ENCODE measurements at places on chromosomes 6 and 20. TPM values are rescaled to one million over a fixed set of nuclear protein-coding genes. Genes with fewer than 3 reads are reported as not detected.

DNA sequence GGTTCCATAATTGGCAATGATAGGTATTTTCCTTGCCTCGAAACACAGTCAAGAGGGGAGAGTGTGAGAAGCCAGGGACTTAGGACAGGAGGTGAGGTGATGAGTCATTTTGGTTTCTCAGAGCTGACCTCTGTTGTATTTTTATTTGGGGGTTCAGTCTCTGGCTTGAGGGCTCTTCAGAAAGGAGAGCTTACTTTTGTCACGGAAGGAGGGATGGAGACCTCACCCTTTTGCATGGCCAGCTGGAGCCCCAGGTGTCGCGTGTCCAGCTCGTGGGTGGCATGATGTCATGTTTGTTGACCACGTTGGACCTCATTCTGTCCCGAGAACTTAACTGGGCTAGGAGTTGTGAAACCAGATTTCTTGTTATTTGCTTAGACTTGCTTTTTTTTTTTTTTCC is 293.9 kb downstream of the QKI start:
- no peak overlapping the region for H3K4me3 ChIP-seq
- H3K4me1 ChIP-seq = no peaks in the 10 kb centered on the region
- DNase-seq = no peak
- no peaks in the 10 kb centered on the region for H3K27me3 ChIP-seq
- no peaks in the 10 kb centered on the region for H3K36me3 ChIP-seq

DNA sequence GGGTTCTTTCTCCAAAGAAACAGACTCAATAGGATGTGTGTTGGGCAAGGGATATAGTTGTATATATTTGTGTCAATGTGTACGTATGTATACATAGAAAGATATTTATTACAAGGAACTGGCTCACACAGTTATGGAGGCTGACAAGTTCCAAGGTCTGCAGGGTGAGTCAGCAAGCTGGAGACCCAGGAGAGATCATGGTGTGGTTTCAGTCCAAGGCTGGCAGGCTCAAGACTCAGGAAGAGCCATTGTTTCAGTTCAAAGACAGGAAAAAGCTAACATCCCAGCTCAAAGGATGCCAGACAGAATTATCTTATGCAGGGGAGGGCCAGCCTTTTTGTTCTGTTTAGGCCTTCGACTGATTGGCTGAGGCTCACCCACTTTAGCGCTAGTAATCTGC is 89.9 kb upstream of the RALGAPA2 start:
- H3K4me3 ChIP-seq = no peak overlapping the region
- H3K4me1 ChIP-seq = no peaks in the 10 kb centered on the region
- H3K36me3 ChIP-seq = no peaks in the 10 kb centered on the region

GRCh38 chr6:170088582-170088955 is 202.3 kb downstream of the DLL1 start:
- H3K4me1 ChIP-seq = no peaks in the 10 kb centered on the region
- no peak for DNase-seq
- no peaks in the 10 kb centered on the region for H3K27me3 ChIP-seq
- no peaks in the 10 kb centered on the region for H3K36me3 ChIP-seq
- H3K4me3 ChIP-seq = no peak overlapping the region

DNA sequence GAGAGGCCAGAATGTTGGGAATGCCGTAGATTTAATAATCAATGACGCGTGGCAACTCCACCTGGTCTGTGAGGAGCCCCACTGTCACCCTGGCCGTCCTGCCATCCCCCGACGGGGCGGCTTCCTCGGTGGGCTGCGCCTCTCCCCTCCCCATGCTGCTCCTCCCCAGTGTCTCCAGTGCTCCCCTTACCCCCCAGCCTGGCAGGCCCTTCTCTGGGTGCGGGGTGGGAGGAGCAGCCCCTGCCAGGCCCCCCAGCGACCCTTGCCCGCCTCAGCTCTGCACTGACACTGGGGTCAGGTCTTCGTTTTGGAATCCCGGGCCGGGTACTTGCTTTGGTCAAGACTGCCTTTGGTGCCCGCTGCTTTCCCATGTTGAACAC is 82.3 kb upstream of the FRMD1 start:
- no peaks in the 10 kb centered on the region for H3K36me3 ChIP-seq
- H3K27me3 ChIP-seq = no peaks in the 10 kb centered on the region
- peaks cover 44% of the 10 kb centered on the region for H3K4me1 ChIP-seq
- no peak overlapping the region for H3K4me3 ChIP-seq
- no peak for DNase-seq
- no peak overlapping the region for H3K27ac ChIP-seq

DNA sequence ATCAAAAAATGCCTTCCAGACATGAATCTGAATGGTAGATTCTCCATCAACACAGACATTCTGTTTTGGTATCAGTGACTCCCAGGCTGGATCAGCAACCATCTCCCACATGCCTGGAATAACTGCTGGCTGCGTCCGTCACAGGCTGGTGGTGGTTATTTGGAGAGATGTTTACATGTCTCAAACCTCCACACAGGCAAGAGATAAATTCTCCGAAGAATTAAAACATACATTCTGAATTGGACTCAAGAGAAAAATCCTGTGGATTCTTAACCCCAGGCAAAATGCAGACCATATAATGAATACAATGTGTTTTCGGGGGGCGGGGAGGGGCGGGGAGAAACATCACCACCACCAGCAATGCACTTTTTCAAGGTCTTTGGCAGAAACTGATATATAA is 108.2 kb downstream of the THBS2 start:
- no peak for DNase-seq
- H3K4me3 ChIP-seq = no peak overlapping the region
- H3K27ac ChIP-seq = peak overlapping the region; percentile 77
- no peaks in the 10 kb centered on the region for H3K4me1 ChIP-seq
- H3K36me3 ChIP-seq = no peaks in the 10 kb centered on the region

DNA sequence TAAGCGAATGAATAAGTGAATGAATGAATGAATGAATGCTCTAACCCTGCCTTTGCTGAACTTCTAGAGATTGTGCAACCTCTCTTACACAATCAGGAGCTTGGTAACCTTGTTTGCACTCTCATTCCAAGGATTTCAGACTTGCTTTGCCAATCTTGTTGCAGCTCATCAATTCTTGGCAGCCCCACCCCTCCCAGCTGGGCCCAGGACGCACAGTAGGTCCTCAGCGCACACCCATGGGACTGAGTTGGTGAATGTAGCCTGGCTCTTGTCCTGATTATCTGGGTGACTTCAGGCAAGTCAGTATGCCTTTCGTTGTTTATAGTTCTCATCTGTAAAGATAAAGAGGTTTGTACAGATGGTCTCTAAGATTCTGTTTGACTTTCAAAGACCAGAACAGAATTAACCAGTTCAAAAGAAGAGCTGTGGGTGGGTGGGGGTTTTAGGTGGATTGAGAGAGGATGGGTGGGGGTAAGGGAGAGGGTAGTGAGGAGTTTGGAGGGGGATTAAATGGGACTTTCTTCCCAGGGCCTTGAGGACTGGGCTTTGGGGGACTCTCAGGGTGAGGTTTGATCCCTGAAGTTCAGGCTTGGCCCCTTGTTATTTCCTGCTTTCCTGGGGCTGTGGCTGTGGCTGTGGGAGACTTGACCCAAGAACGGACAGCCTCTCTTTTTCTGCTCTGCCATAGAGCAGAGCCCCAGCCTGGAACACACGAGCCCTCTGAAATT is 33.2 kb downstream of the VEGFA start:
- DNase-seq = no peak
- H3K36me3 ChIP-seq = no peaks in the 10 kb centered on the region
- peak overlapping the region; percentile 94 for H3K27ac ChIP-seq
- no peaks in the 10 kb centered on the region for H3K27me3 ChIP-seq
- no peak overlapping the region for H3K4me3 ChIP-seq
- peaks cover 80% of the 10 kb centered on the region for H3K4me1 ChIP-seq

GRCh38 chr6:146909376-146909775 is 294.8 kb upstream of the STXBP5 start:
- DNase-seq = no peak
- peaks cover 24% of the 10 kb centered on the region for H3K4me1 ChIP-seq
- H3K27me3 ChIP-seq = no peaks in the 10 kb centered on the region
- no peak overlapping the region for H3K27ac ChIP-seq

GRCh38 chr6:14178083-14178445 is 60.5 kb downstream of the CD83 start:
- no peaks in the 10 kb centered on the region for H3K36me3 ChIP-seq
- no peak overlapping the region for H3K27ac ChIP-seq
- H3K4me1 ChIP-seq = no peaks in the 10 kb centered on the region
- H3K27me3 ChIP-seq = no peaks in the 10 kb centered on the region
- no peak for DNase-seq

GRCh38 chr6:132736239-132736638 is 21.5 kb downstream of the VNN2 start:
- H3K36me3 ChIP-seq = no peaks in the 10 kb centered on the region
- H3K27me3 ChIP-seq = no peaks in the 10 kb centered on the region
- H3K4me3 ChIP-seq = no peak overlapping the region
- DNase-seq = no peak
- H3K4me1 ChIP-seq = peaks cover 8% of the 10 kb centered on the region
- H3K27ac ChIP-seq = peak overlapping the region; percentile 77

GRCh38 chr6:80454661-80455365 is 348.3 kb downstream of the BCKDHB start:
- H3K27me3 ChIP-seq = no peaks in the 10 kb centered on the region
- DNase-seq = no peak
- no peaks in the 10 kb centered on the region for H3K36me3 ChIP-seq
- peaks cover 7% of the 10 kb centered on the region for H3K4me1 ChIP-seq
- no peak overlapping the region for H3K4me3 ChIP-seq

DNA sequence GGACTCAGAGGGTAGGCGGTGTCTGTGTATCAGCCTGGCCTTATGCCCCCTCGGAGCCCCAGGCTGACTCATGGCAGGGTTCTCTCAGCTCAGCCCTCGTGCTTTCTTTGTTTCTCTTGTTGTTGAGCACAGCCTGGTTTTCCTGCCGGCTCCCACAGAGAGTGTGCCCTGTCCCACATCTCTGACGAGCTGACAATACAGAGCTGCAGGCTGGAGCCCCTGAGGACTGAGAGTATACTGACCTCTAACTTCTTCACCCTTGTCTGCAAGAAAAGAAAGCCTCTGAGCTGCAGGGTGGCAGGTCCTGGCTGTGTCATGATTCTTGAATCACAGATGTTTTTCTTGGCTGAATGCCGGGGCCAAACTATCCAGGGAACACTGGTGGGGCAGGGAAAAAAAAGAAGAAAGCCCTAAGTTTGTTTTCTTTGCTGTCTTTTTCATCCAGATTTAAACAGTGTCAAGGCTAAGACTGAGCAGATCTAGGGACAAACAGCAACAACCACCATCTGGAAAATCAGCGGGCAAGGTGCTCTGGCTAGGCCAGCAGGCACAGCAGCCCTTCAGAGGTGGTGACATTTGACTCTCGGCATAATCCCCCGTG is 63.3 kb upstream of the ZNF133 start:
- H3K4me3 ChIP-seq = no peak overlapping the region
- no peaks in the 10 kb centered on the region for H3K36me3 ChIP-seq
- DNase-seq = peak; percentile 61
- no peaks in the 10 kb centered on the region for H3K27me3 ChIP-seq

GRCh38 chr20:45342855-45343531 is 5.2 kb downstream of the SDC4 start:
- DNase-seq = no peak
- no peaks in the 10 kb centered on the region for H3K27me3 ChIP-seq
- H3K4me3 ChIP-seq = peak overlapping the region; percentile 4
- H3K36me3 ChIP-seq = no peaks in the 10 kb centered on the region
- H3K4me1 ChIP-seq = peaks cover 90% of the 10 kb centered on the region

GRCh38 chr6:138242987-138243592 is 24.8 kb upstream of the PBOV1 start:
- no peaks in the 10 kb centered on the region for H3K27me3 ChIP-seq
- DNase-seq = no peak
- H3K4me3 ChIP-seq = no peak overlapping the region
- H3K4me1 ChIP-seq = no peaks in the 10 kb centered on the region

Gene CALHM6
- 0.83 TPM for total RNA-seq

Gene MYCT1
- 0.53 TPM for total RNA-seq

Gene TRIM31
- total RNA-seq = 6.3 TPM

Gene DDRGK1
- total RNA-seq = 95.2 TPM

Gene AKAP12
- 34.8 TPM for total RNA-seq

Gene AIF1
- total RNA-seq = 4.6 TPM

Gene SOBP
- 2.1 TPM for total RNA-seq

Gene SNAI1
- 3.0 TPM for total RNA-seq

Gene GSTA2
- total RNA-seq = 441 TPM

Gene MUC22
- total RNA-seq = 0.03 TPM
